DMS79 (cell line): ENCODE measurements at places on chromosomes 16 and 17.

- DNase-seq = no peak
Measured at GRCh38 chr16:89484923-89485679, 5.3 kb downstream of the ANKRD11 start.

DNA sequence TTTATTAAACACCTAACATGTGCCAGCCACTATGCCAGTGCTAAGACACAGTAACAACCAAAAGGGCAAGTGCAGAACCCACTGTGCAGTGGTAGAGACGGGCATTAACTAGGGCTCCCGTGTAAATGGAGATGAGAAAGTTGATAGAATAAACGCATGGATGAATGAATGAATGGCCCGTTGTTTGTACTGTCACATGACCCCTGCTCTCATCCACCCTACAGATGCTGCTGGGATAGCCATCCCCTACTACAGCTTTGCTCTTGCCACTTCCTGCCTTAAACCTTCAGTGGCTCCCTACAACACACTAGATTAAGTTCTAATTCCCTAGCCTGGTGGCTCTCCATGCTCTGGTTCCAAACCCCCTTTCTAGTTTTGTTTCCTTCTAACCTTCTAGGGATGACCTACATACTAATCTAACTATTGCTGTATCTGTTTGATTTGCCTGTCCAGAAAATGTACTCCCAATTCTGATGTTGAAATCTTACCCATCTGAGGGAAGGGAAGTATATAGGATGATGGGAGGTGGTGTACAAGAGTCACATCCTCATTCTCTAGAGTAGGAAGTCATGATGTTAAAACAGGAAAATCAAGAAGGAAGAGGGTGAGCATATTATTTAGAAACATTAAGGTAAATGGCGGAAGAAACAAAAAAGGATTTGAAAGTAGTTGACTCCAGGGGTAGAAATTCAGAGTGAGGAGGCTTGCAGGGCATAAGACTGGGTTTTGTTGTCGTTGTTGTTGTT is 11.4 kb upstream of the TNRC6C start:
- no peak for DNase-seq

GRCh38 chr17:64615028-64615677 is 47.0 kb downstream of the SMURF2 start:
- DNase-seq = no peak

GRCh38 chr16:17466876-17467275 is 3.9 kb downstream of the XYLT1 start:
- DNase-seq = no peak

- DNase-seq = no peak
Measured at GRCh38 chr17:60091908-60092331, 13.2 kb upstream of the HEATR6 start.

- no peak for DNase-seq
Measured at GRCh38 chr17:79874329-79874981, 35.2 kb upstream of the CBX4 start.

- DNase-seq = peak; percentile 7
Measured at GRCh38 chr16:85173981-85174751, 61.9 kb upstream of the CIBAR2 start.

DNA sequence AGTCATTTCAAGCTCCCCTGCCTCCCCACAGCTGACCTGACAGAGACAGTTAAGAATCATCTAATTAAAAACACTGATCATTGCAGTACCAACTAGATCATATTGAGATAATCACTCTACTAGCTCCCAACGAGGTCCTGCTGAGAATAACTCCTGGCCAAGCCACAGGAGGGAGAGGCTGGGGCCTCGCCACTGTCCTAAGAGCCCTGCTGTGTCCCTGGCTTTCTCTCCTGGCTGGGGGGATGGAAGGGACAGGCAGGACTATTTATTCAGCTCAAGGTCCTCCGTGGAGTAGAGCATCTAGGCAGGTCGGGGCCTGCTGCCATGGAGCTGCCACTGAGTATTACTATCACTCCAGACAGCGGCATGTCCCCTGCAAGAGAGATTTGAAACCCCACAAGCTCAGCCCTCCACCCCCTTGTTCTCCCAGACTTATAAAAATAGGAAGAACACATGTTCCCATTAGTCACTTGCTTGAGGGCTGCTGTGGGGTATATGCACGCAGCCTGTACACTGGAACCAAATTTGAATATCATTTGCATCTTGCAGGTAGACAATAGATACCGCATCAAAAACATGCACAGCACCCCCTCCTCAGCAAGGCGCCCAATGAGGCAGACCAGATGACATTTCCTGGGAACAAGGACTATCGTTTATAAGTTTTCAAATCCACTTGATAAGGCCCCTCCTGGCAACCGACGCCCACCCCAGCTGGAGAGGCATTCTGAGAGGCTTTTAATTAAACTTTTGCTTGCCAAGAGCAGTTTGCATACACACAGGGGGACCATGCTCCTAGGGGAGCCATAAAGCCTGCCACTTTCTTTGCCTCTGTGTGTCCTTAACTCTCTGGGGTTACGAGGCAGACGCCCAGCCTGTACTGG is 385.2 kb upstream of the ZFHX3 start:
- peak; percentile 24 for DNase-seq

DNA sequence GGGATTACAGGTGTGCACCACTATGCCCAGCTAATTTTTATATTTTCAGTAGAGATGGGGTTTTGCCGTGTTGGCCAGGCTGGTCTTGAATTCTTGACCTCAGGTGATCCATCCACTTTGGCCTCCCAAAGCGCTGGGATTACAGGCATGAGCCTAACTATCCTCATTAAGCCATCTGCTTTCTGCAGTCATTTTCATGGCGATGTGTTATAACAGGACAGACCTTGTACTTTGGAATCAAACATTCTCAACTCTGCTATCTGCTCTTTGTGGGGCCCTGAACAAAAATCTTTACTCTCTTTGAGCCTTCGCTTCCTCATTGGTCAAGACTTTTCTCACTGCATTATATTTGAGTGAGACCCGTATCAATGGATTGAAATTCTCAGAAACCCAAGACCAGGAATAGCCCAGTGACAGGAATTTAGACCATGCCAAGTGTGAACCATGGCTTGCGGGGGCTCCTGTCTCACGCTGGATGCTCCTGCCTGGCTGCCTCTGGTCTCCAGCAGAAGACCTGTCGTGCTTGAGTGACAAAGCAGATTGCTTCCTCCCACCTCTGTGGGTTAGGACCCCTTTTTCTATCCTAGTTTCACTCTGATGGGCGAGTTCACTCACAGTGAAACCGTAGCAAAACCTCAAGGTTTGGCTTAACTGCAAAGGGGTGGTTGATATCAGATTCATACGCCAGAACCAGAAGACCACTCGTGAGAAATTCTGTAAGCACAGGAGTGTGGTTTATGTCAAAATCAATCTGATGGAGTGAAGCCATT is 519.1 kb downstream of the MAF start:
- DNase-seq = no peak

GRCh38 chr17:72387487-72387886 is 266.7 kb downstream of the SOX9 start:
- DNase-seq = no peak

GRCh38 chr17:35560703-35561102 is at the start of gene SLFN14:
Gene SLFN14 (minus strand): TSS chr17:35560819. CDS start chr17:35558062, 2,757 bp downstream.
- DNase-seq = no peak

GRCh38 chr17:56416682-56417351 is 176.7 kb upstream of the NOG start:
- DNase-seq = no peak

- no peak for DNase-seq
Measured at GRCh38 chr17:41096055-41096454, 1.9 kb downstream of the KRTAP4-8 start.

GRCh38 chr17:74569020-74570003 is 2.0 kb upstream of the CD300H start:
- DNase-seq = no peak

DNA sequence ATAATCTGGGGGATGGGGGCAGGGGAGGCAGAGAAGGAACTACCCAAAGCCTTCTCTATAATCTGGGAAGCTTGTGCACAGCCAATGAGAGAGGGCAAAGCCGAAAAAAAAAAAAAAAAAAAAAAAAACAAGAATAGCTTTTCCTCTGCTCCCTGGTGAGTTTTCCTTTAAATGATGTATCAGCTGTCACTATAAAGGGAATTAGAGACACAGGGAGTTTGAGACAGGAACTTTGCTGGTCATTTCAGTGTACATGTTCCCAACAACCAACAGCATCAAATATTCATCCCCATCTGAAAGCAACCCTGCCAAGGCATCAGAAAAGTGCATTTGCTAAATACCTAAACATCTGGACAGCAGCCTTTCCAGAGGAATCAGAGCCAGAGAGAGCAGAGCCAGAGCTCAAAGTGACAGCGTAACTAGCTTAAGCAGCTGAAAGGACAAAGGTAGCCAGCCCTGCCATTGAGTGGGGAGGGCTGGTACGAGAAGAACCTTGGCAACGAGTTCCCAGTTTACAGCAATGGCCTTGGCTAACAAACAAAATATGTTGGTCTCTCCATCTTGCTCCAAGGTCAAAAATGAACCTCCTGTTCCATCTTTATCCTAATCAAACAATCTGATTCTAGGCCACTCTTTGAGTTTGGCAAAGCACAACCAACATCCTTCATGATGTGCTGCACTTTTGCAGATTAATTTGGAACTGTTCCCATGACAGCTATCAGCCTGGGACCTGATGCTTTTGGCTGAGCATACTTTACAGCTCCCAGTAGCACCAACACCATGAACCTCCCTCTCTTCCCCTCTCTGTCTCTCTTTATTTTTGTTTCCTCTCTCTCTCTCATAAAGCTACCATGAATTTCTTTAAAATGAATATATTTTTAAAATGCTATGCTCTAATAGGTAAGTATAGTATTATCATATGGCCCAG is 143.7 kb upstream of the GNAO1 start:
- DNase-seq = no peak

DNA sequence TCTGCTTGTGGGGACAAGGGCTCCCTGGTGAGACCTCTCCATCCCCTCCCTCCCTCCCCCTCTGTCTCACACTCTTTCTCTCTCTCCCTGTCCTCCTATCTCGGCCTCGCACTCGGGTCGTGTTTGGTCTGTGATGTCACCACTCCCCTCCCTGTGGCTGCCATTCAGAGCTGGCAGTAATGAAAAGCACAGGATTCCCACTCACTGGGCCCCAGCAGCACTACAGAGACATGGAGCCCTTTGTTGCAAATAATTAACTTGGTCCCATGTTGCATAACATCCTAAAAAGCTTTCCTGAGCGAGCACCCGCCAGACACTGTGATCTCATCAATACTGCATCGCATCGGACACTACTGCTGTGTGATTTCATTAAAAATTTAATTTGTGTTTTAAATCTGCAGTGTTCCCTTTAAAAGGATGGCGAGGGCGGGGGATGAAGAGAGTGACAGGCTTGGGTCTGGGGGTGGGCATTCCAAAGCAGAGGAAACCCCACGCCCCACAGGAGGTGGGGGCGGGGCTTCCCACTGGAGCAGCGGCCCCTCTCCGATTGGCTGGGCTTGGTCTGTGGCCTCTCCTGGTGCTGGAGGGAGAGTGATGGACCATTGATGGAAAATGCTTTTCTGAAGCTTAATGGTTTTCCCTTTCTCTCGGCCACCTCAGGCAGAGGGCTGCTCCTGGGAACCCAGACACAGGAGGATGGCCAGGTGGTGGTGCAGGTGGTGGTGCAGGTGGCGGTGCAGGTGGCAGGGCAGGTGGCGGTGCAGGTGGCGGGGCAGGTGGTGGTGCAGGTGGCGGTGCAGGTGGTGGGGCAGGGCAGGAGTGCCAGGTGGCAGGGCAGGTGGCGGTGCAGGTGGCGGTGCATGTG is 15.3 kb upstream of the NPTX1 start:
- no peak for DNase-seq

DNA sequence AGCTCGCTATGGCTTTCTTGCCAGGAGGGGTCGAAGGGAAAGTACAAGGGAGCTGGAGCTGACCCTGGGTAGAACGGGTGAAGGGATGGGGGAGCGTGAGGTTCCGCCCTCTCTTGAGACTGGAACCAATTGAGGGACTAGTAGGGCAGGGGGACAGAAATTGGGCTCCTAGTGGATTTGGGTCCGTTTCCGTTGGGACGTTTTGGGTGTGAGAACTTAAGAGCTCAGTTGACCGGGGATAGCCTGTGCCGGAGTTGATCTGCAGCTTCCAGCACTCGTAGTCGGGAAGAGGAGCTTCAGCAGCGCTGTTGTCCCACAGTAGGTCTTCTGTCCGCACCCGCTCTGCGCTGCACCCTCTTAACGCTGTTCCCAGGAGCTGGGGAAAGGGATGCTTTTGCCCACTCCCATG is 481 bp downstream of the CNTROB start:
- no peak for DNase-seq

GRCh38 chr17:50076221-50076590 is 18.9 kb upstream of the PDK2 start:
- no peak for DNase-seq

DNA sequence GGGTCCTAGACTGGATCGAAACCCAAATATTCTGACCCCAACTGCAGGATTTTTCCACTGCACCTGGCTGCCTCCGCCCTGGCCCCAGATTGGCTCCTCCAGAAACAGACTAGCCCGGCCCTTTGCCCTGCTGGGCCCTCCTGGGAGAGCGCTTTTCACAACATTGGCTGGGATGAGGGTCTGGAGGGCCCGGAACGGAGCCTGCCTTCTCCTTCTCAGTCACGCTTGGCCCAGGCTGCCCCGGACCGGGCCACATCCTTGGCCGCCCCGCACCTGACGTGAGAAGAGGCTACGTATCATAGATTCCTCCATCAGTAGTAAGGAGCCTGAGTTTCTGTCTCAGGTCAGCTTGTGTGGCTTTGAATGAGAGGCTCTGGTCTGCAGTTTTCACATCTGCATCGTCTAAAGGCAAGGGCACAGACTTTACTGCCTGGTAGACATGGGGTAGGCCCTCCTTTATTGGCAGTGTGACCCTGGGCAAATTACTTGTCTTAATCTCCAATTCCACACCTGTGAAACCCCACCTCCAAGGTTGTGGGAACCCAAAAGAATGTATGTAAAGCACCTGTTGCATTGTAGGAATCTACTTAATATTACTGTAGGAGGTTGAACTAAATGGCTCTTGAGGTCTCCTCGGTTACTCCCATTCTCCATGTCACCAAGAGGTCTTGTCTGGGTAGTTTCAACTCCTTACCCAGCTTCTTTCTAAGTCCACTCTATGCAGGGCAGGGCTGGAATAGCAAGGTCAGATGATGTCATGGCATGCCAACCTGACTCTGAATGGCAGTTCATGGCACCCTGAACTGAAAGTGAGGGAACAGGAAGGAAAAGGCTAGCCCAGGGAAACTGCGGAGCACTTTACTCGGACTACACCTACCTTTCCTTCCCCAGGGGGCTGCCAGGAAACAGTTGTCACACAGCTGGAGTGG is 661 bp downstream of the LRRC3C start:
- no peak for DNase-seq

- no peak for DNase-seq
Measured at GRCh38 chr17:39171933-39172332, 6.0 kb upstream of the ARL5C start.
